GM03348 (cell line): ENCODE measurements at places on chromosomes 2 and 18.

DNA sequence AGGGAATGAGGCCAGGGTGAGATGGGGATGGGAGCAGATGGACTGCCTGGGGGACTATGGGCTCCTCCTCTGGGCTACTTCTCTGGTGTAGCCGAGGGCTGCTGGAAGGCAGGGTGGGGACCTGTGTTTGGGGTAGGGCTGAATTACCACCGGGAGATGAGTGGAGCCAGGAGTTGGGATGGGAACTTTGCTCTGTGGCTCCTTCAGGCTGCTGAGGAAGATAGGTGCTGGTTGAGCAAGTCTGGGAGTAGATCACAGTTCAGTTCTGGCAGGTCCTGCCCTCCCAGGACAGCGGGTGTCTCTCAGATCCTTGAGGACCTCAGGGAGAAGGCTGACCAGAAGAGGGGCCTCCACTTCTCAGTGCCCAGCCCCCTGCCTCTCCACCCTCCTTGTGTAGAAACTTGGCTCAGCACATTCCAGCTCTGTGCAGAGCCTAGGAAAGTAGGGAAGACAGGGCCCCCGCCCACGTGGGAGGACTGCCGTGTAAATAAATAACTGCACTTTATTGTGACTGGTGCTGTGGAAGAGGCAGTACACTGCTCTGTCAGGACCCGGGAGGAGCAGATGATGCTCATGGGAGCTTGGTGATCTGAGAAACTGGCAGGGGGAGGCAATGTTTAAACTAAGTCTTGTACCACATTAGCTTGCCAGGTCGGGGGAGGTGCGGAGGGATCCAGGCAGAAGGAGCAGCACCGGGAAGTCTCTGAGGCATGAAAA, 15.3 kb downstream of the TET3 start:
- DNase-seq: no peak

- peak; percentile 56 for DNase-seq
Observed at GRCh38 chr2:101119431-101119830, 31.8 kb downstream of the TBC1D8 start.

- DNase-seq: no peak
Observed at GRCh38 chr2:233156001-233156400, 95.5 kb upstream of the ATG16L1 start.

- DNase-seq: no peak
Observed at GRCh38 chr2:230924470-230925341, at the start of gene GPR55. Gene GPR55, minus strand, starts transcription at chr2:230925242. Its CDS starts 14,280 bp downstream, at chr2:230910962.

DNA sequence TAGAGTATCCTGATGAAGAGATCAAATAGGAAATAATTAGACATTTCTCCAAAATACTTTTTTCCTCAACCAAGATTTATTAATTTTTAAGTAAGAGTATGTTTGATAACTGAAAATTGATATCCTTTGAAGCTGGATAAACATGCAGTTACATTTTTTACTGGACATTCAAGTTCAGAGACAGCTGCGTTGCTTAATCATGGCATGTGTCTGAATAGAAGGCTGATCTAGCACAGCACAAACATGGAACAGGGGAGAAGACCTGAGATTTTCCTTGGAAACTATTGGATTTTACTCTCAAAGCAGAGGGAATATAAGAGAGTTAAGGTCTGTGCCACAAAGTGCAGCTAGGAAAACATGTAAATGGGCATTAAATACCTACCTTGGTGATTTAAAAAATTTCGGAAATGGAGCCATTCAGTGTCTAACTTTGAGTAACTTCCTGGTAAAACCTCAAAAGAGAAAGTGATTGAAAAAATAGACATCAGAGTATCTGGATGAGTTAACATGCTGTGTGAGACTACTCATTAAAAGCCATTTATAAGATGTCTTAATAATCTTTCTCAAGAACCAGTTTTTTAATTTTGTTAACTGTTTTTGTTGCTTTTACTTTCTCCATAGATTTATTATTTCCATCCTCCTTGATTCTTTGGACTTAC, 31.8 kb downstream of the CRIM1 start:
- no peak for DNase-seq

DNA sequence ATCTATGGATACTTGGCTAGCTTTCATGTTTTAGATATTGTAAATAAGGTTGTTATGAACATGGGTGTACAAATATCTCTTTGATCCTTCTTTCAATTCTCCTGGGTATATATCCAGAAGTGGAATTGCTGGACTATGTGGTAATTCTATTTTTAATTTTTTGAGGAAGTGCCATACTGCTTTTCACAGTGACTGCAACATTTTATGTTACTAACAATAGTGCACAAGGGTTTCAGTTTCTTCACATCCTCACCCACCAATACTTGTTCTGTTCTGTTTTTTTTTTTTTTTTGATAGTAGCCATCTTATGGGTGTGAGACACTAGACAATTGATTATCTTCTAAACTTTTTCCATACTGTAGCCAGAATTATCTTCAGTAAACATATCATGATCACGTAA, 17.3 kb upstream of the NEUROD1 start:
- no peak for DNase-seq

GRCh38 chr18:26802330-26803200, 62.9 kb downstream of the AQP4 start:
- DNase-seq: no peak

DNA sequence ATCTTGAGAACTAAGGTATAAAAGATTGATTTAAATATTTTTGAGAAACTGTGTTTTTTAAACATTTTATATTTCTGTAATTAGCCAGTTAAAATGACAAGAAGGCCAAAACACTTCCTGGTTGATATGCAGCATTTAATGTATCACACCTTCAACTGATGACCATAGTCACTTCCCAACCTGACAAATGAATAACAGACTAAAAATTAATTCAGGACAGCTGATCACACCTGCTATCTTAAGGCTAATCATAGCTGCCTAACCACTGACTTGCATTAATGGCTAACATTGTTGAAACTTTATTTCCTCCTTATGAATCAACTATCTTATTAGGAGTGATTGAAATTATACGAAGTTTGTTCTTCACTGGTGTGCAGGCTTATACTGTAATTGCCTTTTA, 125.8 kb upstream of the MSTN start:
- DNase-seq: no peak

DNA sequence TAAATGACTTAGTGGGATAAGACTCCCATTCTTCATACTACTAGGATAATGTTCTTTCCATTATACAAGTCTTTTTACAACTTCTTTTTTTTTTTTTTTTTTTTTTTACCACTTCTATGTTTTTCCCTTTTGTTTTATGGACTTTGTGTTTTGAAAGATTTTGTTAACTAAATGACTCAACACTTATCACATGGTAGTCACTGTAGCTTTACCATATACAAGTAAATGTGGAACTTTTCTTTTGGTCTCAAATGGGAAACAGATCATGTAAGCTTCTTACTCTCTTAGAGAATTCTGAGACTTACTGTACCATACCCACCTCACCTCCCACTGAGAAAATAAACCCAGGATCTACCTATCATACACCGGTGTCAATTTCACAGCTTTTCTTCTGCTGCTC, 590.3 kb upstream of the CDH2 start:
- DNase-seq: no peak

DNA sequence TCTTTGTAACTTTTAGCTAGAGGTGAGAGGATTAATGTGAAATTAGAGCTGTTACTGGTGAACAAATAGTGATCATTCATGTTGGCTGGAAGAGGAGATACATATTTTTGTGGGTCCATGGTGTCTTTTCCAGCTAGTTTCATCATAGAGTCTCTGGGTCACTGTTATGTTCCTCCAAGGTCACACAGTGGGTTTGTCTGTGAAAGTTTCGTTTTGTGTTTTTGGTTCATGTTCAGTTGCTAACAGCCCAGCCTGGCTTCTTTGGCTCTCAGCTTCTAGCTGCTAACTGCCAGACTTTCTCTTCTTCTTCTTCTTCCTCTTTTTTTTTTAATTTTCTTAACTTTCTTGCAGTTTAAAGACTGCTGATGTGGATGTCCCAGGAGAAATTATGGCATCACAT, 480.0 kb upstream of the SYT4 start:
- DNase-seq: no peak

- no peak for DNase-seq
Observed at GRCh38 chr2:214575030-214575429, 164.2 kb downstream of the VWC2L start.

- DNase-seq: no peak
Observed at GRCh38 chr2:134667541-134667940, 51.3 kb downstream of the TMEM163 start.

GRCh38 chr18:50790948-50791347, 28.9 kb downstream of the MRO start:
- no peak for DNase-seq

DNA sequence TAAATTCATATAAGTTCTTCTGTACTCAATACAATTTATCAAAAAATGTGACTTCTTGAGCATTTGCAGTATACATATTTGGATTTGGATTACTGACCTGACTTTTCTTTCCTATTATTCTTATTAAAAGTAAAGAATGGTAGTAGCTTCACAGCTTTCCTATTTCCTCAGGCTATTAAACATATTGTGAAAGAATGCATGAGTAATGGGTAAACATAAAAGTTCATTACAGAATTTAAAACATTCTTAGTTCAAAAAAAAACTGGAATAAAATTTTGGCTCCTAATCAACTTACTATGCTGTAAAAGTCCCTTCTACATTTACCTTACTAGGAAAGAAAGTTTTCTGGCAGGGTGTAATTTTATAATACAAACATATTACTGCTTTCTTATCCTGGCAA, 27.3 kb upstream of the C2orf66 start:
- DNase-seq: peak; percentile 23

- no peak for DNase-seq
Observed at GRCh38 chr2:205747829-205748386, 65.6 kb downstream of the NRP2 start.

DNA sequence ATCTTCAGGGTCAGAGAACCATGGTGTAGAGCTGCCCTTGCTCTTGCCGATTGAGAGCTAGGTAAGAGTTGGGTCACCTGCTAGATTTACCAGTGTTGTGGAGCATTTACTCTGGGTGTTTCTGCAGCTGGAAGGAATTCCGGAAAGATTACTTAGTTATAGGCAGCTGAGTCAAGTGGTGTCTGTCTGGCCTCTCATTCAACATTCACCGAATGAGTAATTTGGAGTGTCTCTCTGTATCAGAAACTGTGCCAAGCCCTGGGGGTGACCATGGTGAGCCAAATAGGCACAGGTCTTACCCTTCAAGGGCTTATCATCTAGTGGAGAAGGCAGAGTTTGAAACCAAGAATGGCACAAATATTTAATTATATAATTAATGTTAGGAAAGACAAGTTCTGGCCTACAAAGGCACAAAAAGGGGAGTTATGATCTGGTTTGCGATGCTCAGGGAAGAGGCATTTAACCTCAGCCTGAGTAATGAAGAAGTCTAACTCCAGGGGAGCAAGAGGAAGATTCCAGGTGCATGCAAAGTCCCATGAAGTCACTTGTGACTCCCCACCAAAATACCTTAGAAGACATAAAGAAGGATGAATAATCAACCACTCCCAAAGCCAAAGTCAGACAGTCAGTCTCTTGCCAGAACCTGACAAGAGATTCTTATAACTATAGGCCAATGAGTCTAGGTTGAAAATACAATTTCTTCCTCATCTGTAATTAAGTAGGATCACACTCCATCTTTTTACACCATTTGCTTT, 12.5 kb downstream of the SETBP1 start:
- peak; percentile 50 for DNase-seq

DNA sequence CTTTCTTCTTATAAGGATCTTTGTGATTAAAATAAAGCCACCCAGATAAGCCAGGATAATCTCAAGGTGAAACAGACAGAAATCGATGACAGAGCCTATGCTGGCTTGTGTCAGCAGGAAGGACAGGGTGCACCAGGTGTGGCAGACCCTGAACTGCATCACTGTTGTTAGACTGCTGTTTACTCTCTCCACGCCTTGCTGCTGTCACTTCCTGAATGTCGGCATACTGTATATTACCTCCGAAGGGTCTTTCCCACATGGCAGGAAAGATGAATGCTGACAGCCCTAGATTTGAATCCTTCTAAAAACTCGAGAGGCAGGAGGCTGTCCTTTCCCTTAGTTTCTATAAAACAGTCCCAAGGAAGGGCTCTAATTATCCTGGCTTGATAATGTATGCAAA, 18.9 kb upstream of the TMEM163 start:
- no peak for DNase-seq

DNA sequence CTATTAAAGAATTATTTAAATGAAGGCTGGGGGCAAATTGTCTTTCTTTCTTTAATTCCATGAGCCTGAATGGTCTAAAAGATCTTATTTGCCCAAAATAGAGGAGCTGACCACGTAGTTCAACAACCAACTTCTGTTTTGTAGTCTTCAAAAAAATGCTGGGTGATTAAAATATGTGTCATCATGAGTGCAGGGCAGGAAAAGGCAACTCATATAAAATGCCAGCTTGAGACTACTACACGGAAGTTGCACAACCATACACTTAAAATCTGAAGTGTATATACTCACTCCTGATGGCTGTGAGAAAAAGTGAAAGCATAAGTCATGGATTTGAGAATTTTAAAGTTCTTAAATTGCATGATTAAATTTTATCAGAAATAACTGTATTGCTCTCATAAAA, 210.9 kb downstream of the DYM start:
- peak; percentile 68 for DNase-seq

- DNase-seq: peak; percentile 28
Observed at GRCh38 chr2:99957332-99958133, 184.9 kb downstream of the AFF3 start.

- DNase-seq: no peak
Observed at GRCh38 chr2:204453730-204454167, 91.5 kb upstream of the PARD3B start.

GRCh38 chr2:170924969-170925368, 4.1 kb upstream of the GORASP2 start:
- DNase-seq: no peak

- no peak for DNase-seq
Observed at GRCh38 chr2:241532733-241533601, 24.6 kb upstream of the STK25 start.

- no peak for DNase-seq
Observed at GRCh38 chr2:33213648-33214047, 262.8 kb upstream of the RASGRP3 start.

DNA sequence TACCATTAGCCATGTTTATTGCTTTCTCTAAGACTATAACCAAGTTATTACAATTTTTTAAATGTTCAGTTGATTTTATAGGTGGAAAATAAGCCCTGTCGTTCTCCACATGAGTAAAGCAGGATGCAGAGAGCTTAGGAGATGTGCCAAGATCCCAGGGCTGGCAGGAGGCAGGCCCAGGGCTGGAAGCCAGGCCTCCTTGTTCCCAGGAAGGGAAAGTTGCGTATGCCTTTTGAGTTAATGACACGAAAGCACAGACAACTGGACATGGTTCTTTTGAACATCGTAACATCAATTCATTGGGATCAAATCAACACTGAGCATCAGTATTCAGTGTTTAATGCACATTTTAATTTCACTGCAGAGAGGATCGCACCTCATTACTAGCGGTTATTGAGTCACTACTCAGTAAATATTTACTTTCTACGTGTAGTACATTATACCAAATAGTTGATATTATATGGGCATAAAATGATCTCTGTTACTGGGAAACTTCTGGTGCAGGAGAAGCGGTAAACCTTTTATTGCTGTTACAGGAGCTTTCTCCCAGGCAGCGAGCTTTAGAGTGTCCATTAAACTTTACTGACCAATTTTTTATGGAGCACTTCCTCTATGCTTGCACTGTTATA, 60.0 kb downstream of the RNF144A start:
- DNase-seq: no peak
